HFF-Myc (cell line): ENCODE measurements at places on chromosomes 7 and 10.

GRCh38 chr7:33809228-33809627 lies 96.1 kb upstream of the BMPER start:
- no peak for DNase-seq

DNA sequence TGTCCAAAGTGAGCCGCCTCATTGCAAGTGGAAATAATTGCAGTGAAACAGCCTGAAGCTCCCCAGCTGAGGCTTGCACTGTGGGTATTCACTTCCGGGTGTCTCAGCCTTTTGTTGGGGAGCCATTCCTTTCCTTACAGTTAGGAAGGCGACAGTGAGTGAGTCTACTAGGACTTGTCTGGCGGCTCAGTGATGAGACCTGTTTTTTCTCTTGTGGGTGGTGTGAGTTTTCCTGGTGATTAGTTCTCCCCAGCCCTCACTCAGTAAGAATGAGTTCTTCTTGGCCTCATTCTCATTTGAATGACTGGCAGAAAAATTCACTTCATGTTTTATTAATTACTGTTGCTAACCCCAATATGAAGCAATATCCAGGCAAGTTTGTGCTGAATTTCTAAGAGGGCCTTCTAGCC lies 2.6 kb downstream of the PGAM1 start:
- no peak for DNase-seq

GRCh38 chr7:105610165-105610930 lies 29.1 kb upstream of the EFCAB10 start:
- DNase-seq = no peak

DNA sequence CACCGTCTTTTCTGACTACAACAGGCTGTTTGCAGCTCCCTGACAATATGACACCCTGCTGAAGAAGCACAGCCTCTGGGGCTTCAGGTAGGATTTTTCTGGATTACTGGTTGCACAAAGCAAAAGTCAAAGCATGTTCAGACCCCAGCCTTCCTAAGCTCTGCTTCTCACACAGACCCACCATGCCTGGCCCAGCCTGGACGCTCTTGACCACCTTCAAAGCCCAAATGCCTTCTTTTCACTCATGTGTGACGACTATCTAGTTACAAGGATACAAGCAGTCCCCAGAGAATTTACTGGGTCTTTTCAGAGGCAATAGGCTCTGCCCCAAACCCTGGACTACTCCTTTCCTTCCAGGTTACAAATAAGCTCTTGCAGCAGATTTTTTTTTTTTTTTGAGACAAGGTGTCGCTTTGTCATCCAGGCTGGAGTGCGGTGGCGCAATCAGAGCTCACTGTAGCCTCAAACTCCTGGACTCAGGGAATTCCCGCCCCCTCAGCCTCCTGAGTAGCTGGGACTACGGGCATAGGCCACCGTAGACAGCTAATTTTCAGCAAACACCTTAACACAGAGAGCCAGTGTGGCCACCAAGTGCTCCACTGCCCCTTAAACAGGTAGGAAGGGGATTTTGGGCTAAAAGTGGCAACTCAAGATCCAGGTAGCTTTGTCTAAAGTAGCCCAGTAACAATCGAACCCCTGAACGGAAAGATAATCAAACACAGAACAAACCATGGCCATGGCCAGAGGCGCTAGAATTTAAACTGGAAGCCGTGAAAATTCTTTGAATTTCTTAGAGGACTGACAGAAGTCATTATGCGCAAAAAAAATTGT lies 16.2 kb downstream of the SVIL start:
- no peak for DNase-seq

DNA sequence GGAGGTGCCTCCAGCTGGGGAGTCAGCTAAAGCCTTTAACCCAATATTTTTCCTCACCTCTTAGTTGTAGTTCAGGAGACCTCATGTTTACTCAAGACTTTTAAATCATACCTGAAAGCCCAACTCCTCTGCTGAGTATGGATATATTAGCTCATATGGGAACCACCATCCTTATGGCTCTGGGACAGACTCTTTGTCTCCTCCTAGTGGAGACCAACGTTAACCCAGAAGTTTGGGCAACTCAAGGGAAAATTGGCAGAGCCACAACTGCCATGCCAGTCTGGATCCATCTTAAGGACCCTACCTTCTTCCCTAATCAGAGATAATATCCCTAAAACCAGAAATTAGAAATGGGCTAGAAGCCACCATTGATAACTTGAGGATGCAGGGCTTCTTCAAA lies 80.8 kb downstream of the TMEM106B start:
- DNase-seq = no peak

- no peak for DNase-seq
Observed at GRCh38 chr10:131812736-131813604, 87.8 kb upstream of the PPP2R2D start.

DNA sequence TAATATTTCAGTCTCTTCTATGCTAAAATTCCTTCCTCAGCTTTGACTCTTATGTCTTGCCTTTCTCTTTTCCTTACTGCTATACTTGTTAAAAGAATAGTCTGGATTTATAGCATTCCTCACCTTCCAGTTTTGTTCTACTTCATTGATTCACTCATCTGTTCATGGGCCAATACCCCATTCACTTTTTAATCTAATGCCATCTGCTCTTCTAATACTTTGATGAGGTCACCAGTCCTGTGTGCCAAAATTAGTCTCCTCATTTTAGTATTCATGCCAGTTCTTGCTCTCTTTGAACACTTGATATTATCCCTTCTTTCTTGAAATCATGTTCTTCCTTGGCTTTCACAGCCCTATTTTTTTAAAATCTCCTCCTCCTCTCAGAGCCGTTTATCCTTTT lies 19.3 kb downstream of the STK17A start:
- no peak for DNase-seq

DNA sequence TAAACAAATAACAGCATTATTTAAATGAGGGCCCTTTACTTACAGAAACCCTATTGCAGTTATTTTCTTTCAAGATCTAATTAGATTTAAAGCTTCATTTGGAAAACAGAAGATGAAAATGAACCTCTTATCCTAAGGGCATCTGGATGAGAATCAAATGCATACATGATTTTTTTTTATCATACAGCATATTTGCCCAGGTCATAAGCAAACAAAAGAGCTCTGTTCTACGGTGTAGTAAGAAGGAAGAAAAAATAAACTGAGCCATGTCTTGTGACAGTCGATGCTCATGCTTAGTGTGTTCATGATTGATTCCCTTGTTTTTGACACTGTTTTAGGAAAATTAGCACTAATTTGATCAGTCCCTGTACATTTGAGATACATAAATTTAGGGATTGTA lies 202.6 kb upstream of the RNF32 start:
- no peak for DNase-seq

GRCh38 chr7:26440233-26441001 lies 148.8 kb downstream of the SNX10 start:
- no peak for DNase-seq

GRCh38 chr10:130179640-130180039 lies 43.4 kb downstream of the GLRX3 start:
- peak; percentile 41 for DNase-seq

DNA sequence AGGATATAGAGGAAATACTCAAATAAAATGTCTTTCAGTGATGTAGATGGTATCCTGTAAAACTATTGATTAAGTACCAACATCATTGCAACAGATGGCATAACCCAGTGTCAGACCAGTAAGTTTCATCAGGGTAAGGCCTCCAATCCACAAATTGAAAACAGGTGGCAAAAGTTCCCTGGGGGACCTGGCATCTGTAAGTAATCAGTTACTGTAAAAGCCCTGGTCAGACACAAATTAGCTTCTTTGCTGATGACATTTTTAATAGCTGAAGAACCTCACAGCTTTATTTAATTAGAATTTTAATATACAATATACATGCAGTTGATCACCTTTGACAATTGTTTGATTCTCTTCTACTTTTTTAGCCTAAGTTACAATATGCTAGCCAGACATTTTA lies 152.5 kb downstream of the PLXDC2 start:
- DNase-seq = no peak

- no peak for DNase-seq
Observed at GRCh38 chr7:143418681-143419458, 10.2 kb upstream of the EPHA1 start.

DNA sequence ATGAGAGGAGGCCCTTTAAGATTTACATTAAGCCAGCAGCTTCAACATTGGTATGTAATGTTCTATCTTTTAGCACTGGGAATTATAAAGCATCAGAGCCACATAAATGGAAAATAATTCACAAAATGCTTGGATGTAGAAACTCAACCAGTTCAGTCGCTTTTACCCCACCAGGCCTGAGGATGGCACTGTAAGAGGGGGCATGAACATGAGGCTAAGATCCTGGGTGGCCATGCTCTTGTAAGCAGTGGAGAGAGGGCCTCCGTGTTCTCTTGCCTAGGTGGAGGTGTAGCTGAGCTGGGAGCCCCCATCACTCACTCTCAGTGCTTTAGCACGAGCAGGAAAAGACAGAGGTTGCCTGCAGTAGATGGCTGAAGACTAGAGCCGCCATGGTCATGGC lies 238.8 kb downstream of the FANK1 start:
- DNase-seq = no peak

DNA sequence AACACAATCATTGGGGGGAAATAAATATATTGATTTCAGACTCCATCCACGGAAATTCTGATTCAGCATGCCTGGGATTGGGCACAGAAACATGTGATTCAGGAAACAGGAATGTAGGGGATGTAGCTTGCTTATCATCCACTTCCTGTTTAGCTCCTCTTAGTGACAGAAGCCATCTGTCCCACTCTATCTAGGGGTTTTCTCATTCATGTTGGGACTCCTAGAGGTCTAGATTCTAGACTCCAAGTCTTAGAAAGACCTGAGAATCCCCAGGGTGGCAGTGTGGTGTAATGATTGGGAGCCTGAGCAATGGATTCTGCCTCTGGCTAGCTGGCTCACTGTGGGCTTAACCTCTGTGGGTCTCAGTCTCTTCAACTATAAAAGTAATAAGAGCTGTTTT lies 67.9 kb downstream of the CDK1 start:
- peak; percentile 49 for DNase-seq

- no peak for DNase-seq
Observed at GRCh38 chr10:120480065-120480600, 23.1 kb downstream of the PLPP4 start.

DNA sequence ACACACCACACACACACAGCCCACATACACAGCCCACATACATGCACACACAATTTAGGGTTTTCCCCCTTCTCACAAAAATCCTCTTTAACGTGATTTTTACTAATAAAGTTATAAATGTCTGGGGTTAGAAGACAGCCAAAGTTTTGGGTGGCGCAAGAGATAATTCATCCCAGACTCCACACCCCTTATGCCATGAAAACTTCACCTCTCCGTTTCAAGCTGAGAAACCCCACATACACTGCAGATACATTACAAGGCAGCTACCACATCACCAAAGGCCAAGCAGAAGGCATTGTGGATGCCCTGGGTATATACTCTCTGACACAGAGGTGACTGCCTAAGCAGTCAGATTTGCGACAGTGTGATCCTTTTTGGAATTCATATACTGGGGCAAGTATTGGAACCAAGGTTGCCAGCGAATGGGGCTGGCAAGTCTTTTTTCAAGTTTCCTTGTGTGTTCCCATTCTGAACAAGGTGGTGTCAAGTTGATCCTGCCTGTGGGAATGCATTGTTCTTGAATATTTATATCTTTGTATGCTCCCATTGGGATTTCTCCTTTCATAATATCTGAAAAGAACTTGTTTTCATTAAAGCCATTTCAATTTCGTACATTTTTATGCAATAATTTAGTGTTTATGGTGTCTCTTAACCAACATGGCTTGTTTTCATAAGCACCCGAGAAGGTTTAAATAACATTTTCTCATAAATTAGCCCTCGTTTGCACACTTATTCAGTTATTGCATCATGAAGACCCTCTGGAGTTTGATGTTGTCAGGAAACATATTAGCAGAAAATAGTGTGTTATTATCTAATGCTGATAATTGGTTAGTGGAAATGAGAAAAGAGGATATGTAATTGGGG lies 130.2 kb downstream of the TCF7L2 start:
- DNase-seq = no peak

DNA sequence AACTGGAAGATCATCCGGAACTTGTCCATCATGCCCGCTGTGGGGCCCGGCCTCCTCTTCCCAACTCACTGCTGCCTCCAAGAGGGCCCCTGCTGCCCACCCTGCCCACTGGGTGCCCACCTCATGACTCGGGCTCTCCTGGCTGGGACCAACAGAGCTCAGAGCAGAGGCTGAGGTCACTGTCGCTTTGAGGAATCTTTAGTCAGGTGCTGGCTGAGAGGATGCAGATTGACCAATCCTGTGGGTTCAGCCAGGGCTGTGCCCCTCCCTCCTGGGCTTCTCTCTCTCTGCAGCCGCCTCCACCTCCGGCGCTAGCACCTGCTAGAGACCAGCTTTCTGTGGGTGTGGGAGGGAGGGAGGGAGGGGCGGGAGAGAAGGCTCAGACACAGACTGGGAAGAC lies at the start of gene CALHM1:
TSS of gene CALHM1 (minus strand) at position 181 of the 400 bp plus-strand sequence. CDS start at position 32, 149 bp downstream.
- no peak for DNase-seq

DNA sequence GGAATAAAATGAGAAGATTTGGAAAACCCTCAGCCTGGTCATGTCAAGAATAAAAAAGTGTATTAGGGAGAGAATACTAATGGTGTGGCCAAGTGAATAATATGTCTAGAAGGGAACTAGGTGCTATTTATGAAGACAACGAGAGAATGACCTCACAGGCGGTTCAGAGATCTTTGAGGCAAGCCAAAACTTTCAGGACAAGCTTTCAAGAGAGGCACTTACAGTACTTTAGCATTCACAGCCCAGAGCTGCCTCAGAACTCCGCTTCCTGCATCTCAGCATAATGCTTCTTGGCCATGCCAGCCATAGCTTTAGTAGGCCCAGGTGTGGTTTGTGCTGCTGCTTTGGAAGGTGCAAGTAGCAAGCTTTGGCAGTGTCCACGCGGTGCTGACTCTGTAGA lies 37.2 kb upstream of the CCDC7 start:
- no peak for DNase-seq

DNA sequence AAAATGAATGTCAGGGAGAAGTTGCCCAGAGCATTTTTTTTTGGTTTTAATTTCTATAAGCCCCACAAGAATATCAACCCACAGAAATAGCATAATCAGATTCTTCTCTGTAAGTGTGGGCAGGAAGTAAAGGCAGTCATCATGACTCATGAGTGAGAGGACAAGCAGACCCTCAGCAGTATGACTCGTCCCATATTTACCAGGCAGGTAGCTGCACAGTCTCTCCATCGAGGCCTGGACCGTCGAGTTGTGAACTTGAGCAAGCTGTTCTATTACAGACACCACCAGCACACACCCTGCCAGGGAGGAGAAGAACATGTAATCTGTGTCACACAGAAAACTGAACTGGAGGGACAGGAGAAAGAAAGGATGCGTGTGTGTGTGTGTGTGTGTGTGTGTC lies 37.8 kb downstream of the AOAH start:
- DNase-seq = peak; percentile 1

DNA sequence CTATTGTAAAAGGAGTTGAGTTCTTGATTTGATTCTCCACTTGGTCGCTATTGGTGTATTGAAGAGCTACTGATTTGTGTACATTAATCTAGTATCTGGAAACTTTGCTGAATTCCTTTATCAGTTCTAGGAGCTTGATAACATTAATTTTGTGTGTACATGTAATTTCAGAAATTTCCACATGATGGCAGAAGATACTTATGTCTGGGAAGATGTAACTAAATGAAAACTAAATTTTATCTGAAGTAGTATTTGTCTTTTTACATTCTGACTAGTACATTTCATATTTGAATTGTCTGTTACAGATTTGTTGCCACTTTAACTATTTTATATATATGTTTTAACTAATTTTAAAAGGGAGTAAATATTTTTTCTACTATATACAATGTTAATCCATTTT lies 27.6 kb downstream of the SDHAF3 start:
- no peak for DNase-seq

- no peak for DNase-seq
Observed at GRCh38 chr10:79980711-79981110, 31.8 kb upstream of the SFTPD start.
